ENCODE measurements at places on chromosomes 4 and X.

GRCh38 chrX:134782796-134783195 lies 124.5 kb upstream of the PLAC1 start:
- no peak for DNase-seq

GRCh38 chrX:24528605-24529004 lies 63.5 kb downstream of the PDK3 start:
- DNase-seq: no peak

GRCh38 chr4:12703036-12703435 lies 781.1 kb downstream of the RAB28 start:
- no peak for DNase-seq

GRCh38 chrX:111129921-111130320 lies 33.9 kb downstream of the PAK3 start:
- no peak for DNase-seq

- DNase-seq: no peak
Measured at GRCh38 chr4:82799006-82799881, 648 bp upstream of the SCD5 start.

DNA sequence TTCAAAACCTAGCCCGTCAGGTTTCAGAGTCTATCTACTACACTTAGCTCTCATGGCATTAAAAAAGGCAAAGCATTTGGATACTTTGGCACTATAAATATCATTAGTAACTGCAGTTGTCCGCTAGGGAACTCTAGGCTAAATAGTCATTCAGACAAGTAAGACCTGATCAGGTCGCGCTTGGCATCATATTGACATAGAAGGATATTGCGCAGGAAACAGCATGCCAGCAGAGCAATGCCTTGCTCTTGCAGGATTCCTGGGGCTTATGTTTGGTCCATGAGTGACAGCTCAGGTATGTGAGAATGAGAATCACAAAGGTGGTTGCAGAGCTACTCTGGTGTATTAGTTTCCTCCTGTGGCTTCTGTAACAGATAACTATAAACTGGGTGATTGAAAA lies 62.7 kb downstream of the KDM6A start:
- no peak for DNase-seq

DNA sequence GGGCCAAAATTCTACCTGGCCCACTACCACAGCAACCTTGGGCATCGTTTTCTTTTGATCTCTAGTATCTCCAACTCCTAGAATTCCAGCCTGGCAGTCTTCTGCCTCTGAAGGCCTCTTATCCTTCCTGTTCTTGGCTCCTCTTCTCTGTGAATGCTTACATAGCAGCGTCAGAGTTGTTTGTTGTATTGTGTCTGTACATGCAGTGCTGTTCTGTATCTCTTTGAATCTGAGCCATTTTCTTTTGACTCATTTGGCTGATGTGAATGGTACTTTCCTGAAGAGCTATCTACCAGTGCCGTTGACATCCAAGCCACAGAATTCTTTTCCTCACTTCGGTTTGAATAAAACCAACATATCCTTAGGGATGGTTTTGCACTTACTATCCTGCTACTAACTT lies 79.2 kb downstream of the TMEM164 start:
- DNase-seq: no peak

DNA sequence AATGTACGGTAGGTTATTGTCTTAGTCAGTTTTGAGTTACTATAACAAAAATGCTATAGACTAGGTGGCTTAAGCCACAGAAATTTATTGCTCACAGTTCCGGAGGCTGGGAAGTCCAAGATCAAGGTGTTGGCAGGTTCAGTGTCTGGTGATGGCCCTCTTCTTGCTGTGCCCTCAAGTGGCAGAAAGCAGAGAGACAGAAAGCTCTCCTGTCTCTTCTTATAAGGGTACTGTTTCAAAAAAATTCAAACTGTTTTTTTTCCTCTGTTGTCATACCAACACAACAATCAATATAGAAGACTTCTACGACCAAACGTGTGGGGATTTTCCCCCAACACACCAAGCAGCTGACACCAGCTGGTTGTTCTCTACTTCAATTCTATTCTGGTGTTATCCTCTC lies 53.4 kb downstream of the ADGRG4 start:
- no peak for DNase-seq

- DNase-seq: no peak
Measured at GRCh38 chr4:45346816-45347435, 620.6 kb upstream of the GNPDA2 start.

DNA sequence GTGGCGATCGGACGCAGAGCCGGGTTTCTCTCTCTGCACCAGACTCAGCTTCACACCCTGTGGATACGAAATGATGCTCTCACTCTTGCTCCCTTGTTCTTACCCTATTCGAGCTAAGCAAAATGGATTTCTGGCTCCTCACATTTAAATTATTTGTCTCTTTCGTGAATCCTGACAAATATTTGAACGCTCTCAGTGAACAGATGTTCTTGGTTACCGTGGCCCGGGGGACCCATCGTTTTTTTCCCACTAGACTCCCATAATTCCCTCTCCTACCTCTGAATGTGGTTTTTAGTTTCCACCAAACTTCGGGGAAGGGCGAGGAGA lies 630 bp downstream of the SMARCA5 start:
- DNase-seq: no peak

DNA sequence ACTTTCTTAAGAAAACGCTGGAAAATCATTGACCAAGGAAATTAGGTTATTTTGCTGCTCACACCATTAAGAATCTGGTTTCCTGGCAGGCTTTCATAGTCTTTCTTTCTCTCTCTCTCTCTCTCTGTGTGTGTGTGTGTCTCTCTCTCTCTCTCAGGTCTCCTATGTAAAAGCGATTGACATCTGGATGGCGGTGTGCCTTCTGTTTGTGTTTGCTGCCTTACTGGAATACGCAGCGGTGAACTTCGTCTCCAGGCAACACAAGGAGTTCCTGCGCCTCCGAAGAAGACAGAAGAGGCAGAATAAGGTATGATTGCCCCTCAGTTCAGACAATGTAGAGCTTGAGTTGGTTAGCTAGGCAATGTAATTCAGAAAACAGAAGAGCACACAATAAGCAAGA lies 161.2 kb downstream of the GLRA2 start:
- DNase-seq: no peak

DNA sequence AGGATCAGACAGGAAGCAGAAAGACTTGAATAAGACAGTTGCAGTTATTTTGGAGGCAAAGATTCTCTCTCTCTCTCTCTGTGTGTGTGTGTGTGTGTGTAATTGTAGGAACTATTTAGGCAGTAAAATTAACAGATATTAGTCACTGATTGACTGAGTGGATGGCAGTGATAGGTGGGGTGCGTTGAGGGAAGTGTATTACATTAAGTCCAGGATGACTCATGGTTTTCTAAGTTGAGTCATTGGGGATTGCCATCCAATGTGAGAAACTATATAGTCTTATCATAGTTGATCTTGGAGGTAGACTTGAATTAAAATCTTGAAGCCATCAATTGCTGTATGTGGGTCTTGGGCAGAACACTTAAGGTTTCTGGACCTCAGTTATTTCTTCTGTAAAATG lies 75.4 kb downstream of the AR start:
- DNase-seq: no peak

GRCh38 chr4:179248821-179249220 lies 1806.6 kb upstream of the AGA start:
- DNase-seq: no peak

DNA sequence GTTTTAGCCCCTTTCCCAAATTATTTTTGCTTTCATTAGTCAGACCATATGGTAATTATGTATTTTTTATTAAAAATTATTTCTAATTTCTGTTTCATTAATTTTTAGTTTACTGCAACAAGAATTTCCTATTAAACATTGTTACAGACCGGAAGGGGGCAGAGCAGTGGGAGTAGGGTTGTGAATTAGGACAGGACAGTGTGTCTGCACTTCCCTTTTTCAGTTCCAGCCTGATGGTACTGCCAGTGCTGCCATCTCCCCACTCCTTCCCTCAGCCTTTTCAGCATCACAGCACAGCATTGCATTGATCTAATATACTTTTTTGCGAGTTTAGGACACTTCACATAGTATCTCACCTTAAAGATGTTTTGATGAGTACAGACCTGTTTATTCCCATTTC lies 76.5 kb downstream of the STIM2 start:
- DNase-seq: no peak

- no peak for DNase-seq
Measured at GRCh38 chr4:29756966-29757365, 963.2 kb upstream of the PCDH7 start.

- no peak for DNase-seq
Measured at GRCh38 chrX:40085102-40085551, 12.6 kb downstream of the BCOR start.

DNA sequence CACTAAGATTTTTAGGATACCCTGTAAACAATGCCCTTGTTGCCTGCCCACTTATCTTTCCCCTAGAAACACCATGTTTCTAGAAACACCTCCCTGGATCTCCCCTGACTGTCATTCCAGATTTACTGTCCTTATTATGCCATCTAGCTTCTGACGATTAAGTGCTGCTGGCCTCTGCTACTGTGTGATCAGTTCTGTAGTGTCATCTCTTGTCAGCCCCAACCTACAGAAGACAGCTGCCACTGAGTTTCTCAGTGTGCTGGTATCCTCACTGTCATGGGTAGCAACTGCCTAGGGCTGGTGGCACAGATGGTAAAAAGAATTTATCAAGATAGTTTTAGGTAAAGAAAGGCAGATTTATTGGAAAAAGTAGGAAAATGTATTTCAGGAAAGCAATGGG lies 68.7 kb upstream of the WWC2 start:
- DNase-seq: no peak

GRCh38 chrX:40700640-40701342 lies 34.6 kb downstream of the MED14 start:
- DNase-seq: no peak

- DNase-seq: no peak
Measured at GRCh38 chr4:37490391-37491347, 195.5 kb downstream of the RELL1 start.

DNA sequence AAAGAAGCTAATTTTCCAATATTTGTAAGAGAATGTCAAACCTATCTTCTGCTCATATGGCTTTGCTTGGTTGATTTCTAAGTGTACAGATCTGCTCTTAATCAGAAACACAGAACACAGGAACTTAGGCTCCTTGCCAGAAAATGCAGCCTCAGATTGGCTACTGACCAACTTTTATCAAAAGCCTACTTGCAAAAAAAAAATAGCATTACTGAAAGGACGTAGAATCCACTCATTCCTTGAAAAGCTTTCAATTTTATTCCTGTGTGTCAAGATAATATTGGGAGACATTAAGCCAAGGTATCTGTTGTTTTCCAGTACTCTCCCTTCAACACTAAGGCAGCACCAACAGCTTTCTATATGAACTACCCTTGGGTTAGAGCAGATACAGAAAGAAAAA lies 127.6 kb upstream of the INTU start:
- DNase-seq: no peak

- no peak for DNase-seq
Measured at GRCh38 chrX:22742174-22742573, 257.6 kb upstream of the DDX53 start.

DNA sequence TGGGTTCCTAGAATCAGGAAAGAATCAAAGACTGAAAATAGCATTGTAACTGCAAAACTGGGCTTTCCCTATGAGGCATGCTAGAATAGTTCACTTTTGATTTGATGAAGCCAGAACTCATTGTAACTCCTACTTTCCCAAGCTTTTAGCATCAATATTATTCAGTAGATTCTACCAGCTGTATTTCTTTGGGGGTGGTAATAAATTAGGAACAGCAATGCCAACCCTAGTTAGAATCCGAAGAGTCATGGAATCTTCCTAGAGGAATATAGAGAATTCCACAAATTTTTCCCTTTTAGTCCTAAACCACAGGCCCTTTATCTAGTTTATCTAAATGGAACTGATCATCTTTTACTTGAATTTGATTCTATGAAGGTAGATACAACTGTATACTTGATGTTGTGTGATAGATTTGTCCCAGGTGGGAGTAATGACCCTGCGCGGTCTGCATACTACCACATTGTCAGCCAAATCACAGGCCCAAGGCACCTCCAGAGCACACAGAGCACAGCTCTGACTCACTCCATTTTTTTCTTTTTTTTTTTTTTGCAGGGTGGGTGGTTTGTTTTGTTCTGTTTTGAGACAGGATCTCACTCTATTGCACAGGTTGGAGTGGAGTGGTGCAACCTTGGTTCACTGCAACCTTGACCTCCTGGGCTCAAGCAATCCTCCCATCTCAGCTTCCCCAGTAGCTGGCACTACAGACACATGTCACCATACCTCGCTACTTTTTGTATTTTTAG lies 66.6 kb downstream of the EDNRA start:
- no peak for DNase-seq

DNA sequence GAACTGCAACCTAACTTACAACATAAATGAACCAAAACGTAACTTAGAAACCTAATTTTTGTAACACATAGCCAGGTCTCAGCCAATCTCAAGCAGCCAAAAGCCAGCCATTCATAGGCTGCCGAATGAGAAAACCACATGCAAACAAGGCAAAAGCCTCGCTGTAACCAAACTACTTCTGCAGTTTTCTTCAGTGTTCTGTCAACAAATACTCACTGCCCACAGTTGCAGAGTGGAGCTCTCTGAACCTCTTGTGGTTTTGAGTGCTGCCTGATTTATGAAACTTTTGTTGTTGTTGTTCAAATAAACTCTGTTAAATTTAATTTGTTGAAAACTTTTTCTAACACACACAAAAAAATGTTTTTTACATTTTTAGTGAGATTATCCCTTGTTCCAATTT lies 251.2 kb downstream of the PAPSS1 start:
- no peak for DNase-seq

- DNase-seq: no peak
Measured at GRCh38 chrX:132953354-132953753, 5.1 kb downstream of the HS6ST2 start.

GRCh38 chr4:4339504-4340085 lies 47.3 kb upstream of the NSG1 start:
- no peak for DNase-seq

DNA sequence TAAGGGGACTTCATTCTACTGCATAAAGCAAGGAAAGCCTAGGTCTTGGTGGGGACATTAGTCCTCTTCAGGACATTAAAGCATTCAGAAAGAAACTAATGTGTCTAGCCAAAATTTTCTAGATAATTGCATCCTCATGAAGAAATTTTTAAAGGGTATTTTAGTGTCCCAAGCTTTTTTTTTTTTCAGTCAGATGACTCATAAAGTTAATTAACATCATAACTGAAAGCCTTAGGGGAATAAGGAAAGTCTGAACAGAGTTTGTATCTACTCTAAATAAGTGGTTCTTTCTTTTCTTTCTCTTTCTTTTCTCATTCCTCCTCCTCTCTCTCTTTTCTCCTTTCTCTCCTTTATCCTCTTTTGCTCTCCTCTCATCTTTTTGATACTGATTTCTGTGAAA lies 202.4 kb downstream of the ADAMTS3 start:
- no peak for DNase-seq

DNA sequence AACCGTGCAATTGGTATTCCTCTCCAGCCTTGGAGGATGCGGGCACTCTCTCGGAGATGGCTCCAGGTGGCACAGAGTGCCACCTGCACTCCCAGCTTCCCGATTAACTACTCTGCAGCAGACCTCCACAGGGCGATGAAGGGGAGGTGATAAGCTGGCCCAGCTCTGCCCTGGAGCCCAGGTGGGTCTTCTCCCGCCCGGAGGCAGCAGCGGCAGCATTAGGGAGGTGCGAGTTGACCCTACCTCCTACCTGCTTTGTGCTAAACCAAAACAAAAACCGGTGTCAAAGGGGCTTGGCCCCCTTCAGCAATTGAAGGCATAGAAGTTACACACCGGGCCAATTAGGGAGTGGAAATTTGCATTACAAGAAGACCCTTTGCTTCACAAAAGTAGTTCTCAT lies 137.4 kb upstream of the MAMLD1 start:
- DNase-seq: no peak
